ENCODE measurements at places on chromosomes 7 and 10. TPM values are rescaled to one million over a fixed set of nuclear protein-coding genes. Genes with fewer than 3 reads are reported as not detected.

DNA sequence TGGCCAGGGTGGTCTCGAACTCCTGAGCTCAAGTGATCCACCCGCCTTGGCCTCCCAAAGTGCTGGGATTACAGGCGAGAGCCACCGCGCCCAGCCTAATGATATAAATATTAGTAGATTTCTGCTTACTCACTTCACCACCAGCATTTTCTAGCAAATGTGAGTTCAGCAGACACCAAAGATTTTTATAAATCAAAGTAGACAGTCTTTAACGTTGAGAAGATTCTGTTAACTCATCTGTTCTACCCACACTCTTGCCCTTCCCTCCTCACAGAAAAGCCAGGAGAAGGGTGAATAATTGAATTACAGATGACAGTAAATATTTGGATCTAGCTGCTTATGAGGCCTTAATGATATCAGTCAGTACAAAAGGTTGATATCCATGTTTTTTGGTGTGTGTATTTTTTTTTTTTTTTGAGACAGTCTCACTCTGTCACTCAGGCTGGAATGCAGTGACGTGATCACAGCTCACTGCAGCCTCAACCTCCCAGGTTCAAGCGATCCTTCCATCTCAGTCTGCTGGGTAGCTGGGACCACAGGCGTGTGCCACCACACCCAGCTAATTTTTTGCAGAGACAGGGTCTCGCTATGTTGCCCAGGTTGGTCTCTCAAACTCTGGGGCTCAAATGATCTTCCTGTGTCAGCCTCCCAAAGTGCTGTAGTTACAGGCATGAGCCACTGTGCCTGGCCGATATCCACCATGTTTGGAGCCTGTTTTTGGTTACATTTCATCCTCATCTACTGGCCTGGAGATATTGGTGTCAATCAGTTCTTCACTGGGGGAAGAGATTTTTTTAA lies 120.5 kb downstream of the CUX1 start:
- no peak for DNase-seq

GRCh38 chr10:124992462-124993344 lies 50.8 kb downstream of the ZRANB1 start:
- DNase-seq = peak; percentile 25

DNA sequence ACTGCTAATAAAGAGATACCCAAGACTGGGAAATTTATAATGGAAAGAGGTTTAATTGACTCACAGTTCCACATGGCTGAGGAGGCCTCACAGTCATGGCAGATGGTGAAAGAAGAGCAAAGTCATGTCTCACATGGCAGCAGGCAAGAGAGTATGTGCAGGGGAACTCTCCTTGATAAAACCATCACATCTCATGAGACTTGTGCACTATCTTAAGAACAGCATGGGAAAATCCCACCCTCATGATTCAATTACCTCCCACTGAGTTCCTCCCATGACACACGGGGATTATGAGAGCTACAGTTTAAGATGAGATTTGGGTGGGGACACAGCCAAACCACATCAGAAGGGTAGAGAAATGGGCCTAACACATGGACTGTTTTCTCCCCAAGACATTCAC lies 156.3 kb downstream of the CCDC71L start:
- no peak for DNase-seq

DNA sequence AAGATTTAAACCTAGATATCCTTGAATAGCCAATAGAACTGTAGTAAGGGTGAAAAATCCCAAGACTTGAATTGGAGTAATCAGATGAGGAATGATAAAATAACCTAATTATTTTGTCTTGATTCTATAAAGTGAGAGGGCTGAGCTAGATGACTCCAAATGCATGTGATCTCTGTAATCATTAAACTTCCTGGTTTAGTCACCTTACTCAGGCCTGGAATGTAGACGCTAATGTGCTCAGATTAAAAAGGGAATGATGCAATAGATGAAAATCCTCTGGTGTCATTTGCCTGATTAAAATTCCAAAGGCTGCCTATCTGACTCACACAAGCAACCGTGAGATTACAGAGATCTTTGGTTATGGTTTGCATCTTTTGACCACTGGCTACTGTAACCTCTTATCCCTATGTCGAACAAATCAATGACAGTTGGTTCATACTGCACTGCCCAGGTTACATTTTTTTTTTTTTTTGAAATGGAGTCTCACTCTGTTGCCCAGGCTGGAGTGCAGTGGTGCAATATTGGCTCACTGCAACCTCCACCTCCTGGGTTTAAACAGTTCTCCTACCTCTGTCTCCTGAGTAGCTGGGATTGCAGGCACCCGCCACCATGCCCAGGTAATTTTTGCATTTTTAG lies 2.9 kb upstream of the HKDC1 start:
- DNase-seq = no peak

- DNase-seq = no peak
Measured at GRCh38 chr7:95295397-95295796, 28.9 kb downstream of the PON1 start.

- DNase-seq = no peak
Measured at GRCh38 chr7:121882731-121883130, 9.8 kb downstream of the PTPRZ1 start.

DNA sequence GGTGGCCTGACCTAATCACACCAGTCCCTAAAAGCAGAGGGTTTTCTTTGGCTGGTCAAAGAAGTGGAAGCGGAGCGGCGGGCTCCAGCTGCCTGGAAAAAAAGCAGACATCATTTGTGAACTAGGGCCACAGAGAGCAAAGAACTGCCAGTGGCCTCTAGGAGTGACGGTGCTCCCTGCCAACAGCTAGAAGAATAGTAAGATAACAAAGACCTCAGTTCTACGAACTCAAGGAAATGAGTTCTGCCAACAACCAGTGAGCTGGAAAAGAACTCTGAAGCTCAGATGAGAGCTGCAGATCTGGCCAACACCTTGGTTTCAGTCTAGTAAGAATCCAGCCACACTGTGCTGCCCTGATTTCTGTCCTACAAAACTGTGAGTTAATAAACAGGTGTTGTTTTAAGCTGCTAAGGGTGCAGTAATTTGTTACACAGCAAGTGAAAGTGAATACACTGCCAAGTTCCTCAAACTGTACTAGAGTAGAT lies 178.0 kb downstream of the SRPK2 start:
- DNase-seq = no peak

DNA sequence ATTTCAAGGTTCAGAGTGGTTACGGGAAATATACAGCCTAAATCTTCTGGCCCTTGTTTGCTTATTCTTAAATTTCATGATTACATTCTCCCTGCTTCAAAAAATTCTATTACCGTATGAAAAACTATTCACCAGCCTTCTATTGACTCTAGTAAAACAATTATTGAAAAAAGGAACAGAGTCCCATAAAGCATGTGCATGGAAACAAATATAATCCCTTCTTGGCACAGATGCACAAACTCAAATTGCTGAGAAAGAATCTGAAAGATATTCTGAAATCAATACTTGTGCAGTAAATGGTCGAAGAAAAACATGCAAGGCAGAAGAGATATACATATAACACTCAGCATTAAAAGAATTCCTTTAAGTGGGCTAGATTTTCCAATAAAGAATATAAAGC lies 83.6 kb downstream of the LRRN3 start:
- DNase-seq = no peak

C7orf57 gene
- not detected for total RNA-seq

UPK3BL1 gene
- total RNA-seq = 4.4 TPM

KEL gene
- 81.0 TPM for total RNA-seq

ANK3 gene
- 30.0 TPM for total RNA-seq

RASSF4 gene
- total RNA-seq = 8.2 TPM

Data from liver (tissue), 10 donors.